Left forelimb (tissue), 1 donor: ENCODE measurements at places on chromosomes 2 and 18.

- no peak for DNase-seq
Measured at GRCh38 chr18:21454725-21455124, 145.8 kb downstream of the ESCO1 start.

DNA sequence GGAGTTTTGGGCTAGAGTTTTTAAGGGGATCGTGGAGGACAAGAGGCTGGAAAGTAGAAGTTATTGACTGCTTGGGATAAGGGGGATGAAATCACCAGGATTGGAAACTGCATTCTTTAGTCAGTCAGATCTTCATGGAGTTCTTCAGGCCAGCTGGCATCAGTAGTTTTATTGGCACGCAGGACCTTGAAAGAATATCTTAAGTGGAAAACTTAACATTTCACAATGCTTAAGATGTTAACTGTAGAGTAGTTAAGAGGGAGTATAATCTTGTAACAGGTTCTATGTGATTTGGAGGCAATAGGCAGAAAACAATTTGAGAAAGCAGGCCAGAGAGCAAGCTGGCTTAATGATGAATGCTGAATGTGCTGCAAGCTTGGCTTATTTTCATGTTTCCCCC, 300.4 kb upstream of the KCNH7 start:
- no peak for DNase-seq

GRCh38 chr2:177155631-177156030, 57.0 kb upstream of the HNRNPA3 start:
- DNase-seq, result no peak

DNA sequence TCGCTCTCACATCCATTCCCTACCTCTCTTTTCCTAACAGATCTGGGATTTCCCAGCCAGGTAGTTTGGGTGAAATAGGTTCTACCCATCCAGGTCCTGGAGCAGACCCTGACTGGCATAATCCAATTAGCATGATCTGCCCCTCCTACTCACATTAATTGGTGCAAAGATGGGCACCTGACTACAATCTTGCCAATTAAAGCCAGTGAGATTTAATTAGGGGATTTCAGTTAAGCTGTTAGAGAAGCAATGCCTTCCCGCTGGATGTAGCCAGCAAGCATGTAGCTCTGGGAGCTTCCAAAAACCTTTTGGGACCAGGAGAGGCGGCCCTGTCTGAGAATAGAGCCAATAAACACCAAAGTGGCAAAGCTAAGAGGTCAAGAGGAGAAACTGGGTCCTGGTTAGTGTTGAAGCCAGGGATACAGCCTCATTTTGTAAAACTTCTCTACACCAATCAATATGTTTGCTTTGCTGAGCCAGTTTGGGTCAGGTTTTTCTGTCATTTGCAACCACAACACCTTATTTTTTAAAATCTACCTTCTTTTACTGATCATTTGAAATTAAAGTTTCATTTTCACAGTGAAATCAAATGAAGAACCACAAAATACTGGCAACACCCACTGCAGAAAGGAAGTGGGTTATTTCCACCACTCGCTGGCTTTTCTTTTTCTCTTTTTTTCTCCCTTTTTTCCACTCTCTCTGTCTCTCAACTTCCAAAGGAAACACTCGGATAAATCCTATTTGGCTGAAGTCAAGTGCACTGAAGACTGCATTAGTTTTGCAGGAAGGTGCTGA, 3.2 kb upstream of the TTC39C start:
- no peak for DNase-seq

DNA sequence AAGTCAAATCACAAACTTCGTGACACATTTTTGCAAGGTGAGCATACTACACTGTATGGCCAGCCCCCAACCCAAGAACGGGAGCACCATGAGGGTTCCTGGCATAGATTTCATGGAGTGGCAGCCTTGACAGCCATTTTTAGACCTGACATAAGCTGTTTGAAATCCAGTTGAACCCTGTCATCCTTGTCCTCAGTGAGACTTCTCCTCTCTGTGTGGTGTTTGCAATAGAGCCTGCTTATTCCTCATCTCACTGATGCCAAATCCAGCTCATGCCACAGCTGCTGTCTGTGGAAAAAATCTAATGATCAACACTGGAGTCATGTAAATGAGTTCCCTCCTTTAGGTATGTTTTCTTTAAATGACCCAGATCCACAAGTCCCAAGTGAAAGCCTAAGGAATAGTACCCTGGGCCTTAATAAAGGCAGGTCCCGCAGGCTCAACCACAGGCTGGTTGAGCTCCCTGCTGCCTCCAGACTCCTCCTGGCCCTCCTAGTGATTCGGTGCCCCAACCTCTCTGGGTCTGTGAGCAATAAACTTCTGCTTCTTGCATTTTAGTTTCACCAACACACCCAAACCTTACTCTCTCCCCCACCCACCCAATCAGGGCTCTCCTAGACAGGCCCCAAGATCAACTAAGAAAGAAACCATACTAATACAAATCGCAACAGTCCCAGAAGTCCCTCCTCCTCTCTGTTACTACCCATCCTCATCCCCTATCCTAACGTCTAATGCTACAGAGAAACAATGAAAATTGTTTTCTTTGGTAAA, 8.4 kb upstream of the CREG2 start:
- DNase-seq, result no peak

DNA sequence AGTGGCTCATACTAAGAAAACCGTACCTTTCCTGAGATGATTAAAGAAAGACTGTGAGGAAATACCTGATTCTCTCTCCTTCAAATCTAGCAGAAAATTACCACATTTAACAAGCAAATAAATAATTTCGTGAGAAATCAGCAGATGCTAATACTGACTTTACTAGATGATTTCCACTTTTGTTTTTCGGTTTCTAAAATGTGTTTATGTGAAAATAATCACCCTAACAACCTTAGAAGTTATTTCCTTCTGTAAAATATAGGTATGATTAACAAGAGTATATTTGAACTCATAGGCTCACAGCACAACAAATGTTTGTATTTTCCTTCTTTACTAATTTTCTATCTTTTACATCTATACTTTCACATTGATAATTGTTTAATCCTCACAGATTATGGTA, 594.1 kb upstream of the FAM98A start:
- no peak for DNase-seq

- DNase-seq, result no peak
Measured at GRCh38 chr2:62568983-62569837, 63.2 kb upstream of the TMEM17 start.

DNA sequence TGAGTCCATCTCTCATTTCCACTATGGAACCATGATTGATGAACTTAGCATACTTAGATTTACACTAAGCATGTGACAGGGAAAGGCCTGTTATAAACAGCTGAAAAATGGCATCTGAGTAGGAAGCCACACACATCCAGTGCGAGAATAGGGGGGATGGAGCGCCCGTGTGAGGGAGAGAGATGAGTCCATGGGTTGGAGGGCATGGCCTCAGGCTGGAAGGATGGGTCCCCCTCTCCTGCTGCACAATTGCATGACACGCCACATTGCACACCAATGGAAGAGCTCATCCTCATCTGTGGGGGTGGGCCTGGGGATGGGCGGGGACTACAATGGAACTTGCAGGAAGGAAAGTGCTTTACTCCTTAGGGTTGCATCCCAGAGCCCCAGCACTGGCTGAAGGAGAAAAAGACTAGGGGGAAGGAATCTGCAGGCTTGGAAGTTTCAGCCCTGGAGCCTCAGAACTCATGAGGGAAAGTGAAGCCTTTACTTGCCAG, 46.4 kb upstream of the CXCR4 start:
- no peak for DNase-seq

GRCh38 chr2:26238311-26238958, 6.0 kb downstream of the HADHA start:
- no peak for DNase-seq

- no peak for DNase-seq
Measured at GRCh38 chr2:120283649-120284048, 31.0 kb downstream of the RALB start.

GRCh38 chr18:36023336-36023735, 44.0 kb downstream of the RPRD1A start:
- DNase-seq, result no peak

DNA sequence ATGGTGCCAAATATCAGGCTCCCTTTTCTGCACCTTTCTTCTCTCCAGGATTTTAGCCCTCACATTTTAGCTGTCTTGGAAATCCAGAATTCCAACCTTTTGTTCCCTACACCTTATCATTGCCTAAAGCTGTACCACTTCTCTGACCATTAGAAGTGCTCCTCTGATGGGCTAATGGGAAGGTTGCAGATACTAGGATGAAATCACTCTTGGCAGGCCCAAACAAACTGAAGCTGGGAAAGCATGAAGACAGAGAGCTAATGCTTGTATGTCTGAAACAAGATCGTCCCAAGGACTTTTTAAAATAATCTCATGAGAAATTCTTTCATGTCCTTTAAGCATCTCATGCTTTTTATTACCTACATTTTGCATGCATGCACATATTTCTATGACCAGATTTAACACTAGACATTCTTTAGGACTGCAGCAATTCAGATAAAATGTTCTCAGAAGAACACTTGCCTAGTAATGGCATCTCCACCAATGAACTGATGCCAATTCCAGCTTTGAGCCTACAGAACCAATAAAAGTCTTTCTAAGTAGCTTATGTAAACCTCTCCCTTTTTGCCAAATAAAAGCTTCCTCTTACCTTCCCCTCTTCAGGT, 98.4 kb upstream of the OSR1 start:
- no peak for DNase-seq

- no peak for DNase-seq
Measured at GRCh38 chr2:230870544-230871360, 6.0 kb downstream of the ITM2C start.
